NCI-H187 (cell line): ENCODE measurements at places on chromosomes 12 and 14.

DNA sequence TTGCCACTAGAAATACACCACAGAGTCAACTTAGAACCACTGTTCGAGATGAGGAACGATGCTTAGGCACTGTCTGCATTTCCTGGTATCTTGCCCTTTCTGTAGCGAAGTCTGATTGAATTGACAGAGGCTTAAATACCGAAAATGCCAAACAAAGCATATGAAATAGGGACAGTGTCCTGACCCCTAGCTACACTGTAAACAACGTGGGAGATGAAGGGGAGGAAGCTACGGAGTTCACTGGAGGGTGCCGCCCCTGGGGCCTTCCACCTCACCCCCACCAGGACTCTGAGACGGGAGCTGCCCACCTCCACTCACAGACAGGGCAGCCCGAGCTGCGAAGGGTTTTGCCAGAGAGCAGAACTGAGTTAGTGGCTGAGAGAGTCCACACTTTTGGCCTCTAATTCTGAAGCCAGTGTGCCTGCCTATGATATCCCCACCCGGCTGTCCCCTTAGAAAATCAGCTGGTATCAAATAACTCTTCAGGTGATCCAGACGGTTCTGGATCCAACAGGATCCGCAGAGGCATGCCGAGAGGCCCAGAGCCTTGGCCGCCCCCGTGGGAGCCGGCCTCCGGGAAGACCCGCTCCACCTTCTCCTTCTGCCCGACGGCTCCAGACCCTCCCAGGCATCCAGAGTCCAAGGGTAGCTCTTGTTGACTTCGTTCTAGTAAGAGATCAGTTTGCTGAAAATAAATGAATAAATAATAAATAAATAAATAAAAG is 230.7 kb upstream of the DIO3 start:
- no peak for DNase-seq

- no peak for DNase-seq
Measured at GRCh38 chr14:84825481-84826251, 704.3 kb upstream of the FLRT2 start.

- DNase-seq = no peak
Measured at GRCh38 chr14:89425931-89426330, 8.9 kb upstream of the FOXN3 start.

- no peak for DNase-seq
Measured at GRCh38 chr14:104182857-104183425, 44.6 kb downstream of the KIF26A start.

GRCh38 chr14:62885451-62885850 is 159.8 kb downstream of the KCNH5 start:
- DNase-seq = no peak

GRCh38 chr14:33369041-33369440 is 430.4 kb downstream of the NPAS3 start:
- no peak for DNase-seq

DNA sequence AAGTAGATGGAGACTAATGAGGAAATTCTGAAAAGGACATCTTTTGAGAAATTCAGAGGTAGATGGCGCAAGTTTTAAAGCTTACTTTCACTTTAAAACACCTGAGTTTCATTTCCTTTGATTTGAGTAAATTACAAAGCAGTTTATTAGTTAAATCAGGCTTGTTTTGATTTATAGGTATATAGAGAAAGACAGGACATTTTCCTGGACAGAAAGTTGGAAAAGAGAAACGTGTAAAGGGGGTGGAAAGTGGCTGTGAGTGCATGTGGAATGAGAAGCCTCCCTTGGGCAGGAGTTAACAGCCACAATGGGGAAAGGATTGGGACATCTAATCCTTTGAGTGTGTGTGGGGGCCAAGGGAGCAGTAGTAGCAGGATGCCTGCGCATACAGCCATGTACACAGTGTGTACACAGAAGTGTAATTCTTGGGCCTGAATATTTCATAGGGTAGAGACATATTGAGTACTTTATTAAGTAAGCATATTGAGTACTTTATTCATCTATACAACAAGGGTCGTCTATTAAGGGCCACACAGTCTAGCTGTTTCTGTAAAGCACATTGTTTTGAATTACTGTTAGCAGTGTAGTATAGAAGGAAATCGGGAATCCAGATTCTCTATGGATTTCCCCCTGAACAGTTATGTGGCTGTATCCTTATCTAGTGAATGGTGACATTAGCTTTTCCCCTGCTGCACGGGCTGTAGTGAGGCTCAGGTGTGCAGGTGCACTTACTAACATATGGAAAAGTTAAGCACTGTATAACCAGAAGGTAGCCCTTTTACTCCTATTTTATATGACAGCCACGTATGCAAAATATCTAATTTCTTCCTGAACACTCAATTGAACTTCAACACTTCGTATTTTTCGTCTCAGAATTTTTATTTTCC is 19.1 kb downstream of the MARK3 start:
- DNase-seq = no peak

GRCh38 chr14:85214471-85214870 is 315.5 kb upstream of the FLRT2 start:
- DNase-seq = no peak
